ENCODE measurements at places on chromosomes 1 and 21.

DNA sequence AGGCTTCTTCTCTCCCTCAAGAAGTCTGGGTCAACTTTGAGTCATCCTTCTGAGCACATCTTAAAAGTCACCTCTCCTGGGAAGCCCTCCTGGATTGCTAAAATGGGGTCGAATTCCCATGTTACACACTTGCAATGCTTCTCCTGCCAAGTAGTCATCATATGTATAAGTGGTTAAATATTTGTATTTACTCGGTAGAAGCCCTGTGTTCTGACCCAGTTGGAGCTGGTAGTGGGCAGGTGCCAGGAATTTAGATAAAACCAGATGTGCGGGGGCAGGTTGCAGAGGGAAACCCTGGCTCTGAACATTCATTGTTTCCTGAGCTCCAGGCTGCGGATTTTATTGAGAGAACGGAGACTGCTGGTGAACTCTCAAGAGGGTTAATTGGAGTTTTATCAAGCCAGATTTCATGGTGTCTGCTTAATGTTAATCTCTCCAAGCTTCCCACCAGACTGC, 52.8 kb upstream of the RPL11 start:
- no peak for DNase-seq

GRCh38 chr1:42931911-42932422, 26.7 kb downstream of the SLC2A1 start:
- no peak for DNase-seq

GRCh38 chr1:199792874-199793273, 234.6 kb upstream of the NR5A2 start:
- DNase-seq = no peak

DNA sequence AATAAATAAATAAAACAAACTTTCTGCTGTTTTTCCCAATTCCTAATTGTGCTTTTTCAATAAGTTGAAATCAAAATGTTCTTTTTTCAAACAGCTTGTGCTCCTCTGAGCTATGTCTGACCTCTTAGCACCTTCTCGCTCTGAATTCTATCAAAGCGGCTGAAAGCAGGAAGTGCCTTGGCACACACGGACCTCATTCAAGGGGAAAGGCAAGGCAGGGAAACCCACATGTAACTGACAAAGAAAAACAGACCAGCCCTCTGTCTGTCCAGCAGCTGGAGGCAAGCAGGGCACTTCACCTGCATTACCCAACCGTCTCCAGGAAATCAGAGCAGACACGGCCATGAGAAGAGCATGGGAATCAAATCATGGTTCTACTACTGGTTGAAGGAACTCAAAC, 56.7 kb downstream of the PLPP3 start:
- no peak for DNase-seq

DNA sequence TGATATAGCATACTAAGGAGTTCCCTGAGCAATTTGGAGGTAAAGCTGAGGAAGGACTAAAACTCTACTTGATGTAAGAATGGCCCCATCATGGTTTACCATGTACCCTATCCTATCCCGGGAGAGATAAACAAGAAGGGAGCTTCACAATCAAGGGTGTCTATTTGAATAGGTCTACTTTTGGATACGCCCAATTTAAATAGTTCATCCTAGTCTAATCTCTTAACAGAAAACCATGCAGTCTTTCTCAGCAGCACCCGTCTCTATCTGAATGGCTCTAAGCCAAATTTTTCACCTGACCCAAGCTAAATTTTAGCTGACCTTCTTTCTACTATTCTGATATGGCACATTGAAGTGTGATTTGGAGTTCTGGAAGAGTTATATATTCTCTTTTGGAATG, 122.0 kb downstream of the TNNI3K start:
- no peak for DNase-seq

- no peak for DNase-seq
Observed at GRCh38 chr1:150695561-150695960, 1.4 kb downstream of the GOLPH3L start.

DNA sequence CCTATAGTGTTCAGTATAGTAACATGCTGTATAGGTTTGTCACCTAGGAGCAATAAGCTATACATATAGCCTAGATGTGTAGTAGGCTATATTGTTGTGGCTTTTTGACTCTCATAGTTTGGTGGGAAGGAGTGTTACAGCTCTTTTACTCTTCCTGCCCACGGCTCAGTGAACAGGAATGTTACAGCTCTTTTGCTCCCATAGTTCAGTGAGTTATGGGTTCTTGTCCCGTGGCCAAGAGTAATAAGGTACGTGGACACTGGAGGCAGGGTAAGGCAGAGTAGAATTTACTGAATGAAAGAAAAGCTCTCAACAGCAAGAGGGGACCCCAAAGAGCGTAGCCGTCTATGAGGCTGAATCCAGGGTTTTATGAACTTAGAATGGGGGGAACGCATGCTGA, 734.3 kb downstream of the ADGRL2 start:
- DNase-seq = no peak

DNA sequence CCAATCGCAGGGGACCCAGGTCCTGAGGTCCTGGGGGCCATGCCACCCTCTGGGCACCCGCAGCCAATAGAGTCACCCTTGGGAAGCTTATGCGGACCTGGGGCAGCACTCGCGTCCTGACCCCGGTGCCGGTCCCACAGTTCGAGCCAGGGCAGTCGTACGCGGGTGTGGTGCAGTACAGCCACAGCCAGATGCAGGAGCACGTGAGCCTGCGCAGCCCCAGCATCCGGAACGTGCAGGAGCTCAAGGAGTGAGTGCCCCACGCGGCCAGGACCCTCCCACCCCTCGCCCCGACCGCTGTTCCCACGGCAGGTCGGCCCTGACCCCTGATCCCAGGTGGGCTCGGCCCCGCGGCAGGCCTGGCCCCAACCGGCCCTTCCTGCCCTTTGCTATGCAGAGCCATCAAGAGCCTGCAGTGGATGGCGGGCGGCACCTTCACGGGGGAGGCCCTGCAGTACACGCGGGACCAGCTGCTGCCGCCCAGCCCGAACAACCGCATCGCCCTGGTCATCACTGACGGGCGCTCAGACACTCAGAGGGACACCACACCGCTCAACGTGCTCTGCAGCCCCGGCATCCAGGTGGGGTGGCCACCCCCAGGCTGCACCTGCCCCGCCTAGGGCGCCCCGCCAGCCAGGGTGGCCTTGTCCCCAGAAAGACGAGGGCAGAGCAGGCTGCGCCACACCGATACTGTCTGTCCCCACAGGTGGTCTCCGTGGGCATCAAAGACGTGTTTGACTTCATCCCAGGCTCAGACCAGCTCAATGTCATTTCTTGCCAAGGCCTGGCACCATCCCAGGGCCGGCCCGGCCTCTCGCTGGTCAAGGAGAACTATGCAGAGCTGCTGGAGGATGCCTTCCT, 20.5 kb downstream of the COL6A1 start:
- no peak for DNase-seq

DNA sequence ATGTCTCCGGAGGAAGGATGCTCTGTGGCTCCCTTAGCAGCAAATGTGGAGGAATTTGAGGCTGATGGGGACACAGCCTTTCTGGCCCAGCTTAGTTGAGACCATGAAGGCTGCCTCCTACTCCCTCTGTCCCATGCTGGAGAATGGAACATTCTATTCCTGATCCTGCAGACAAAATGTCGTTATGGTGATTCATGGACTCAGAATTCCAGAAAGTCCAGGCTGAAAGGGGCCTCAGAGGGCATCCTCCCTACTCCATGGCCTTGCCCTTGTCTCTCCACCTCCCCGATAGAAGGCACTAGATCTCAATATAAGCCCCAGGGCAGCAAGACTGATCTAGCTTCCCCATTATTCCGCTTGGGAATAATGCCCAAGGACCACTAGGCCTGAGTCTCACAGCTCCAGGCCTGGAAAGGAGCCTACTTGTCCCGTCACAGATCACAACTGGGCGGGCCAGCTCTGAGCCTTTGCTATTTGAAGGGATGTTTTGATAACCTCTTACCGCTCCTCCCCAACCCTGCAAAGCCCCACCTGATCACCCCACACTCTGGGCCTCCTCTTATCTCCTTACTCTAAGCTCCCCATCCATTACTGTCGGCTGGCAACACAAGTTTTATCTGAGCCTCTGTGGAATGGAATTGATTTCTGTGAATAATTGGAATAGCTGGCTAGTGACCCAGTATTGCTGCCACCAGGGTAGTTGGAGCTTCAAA, 52.8 kb upstream of the TRABD2B start:
- DNase-seq = no peak

GRCh38 chr1:9413877-9414213, 121.2 kb downstream of the SPSB1 start:
- DNase-seq = no peak

GRCh38 chr1:5254975-5255374, 600.6 kb downstream of the AJAP1 start:
- DNase-seq = no peak

DNA sequence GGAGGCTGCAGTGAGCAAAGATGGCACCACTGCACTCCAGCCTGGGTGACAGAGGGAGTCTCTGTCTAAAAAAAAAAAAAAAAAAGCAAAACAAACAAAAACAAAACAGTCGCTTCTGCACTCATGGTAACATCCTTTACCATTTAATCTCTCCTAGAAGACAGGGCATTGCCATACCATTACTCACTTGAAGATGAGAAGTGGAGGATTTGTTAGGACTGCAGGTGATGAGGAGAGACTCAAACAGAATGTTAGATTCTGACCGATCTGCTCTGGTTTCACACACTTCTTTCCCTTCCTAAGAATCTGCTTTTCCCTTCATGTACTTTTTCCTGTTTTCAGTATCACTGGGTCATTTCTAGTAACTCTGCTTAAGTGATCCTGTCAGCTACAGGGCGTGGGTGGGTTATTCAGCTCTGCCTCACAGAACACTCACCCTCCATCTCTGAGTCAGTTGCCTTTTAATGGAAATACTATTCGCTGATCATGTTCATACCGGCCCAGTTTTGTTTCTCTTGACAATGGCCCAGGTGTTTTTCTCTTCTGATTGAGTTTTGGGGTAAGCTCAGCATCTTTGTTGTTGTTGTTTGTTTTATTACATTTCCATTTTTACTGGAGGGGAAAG, 148.0 kb upstream of the ERG start:
- DNase-seq = no peak
